Activated gamma-delta T cell treated with Interleukin-2 at 50 U/mL for 16 hours (primary cell): ENCODE measurements at places on chromosomes 6 and 20.

- no peak for DNase-seq
Measured at GRCh38 chr20:33433465-33434234, 9.9 kb downstream of the SNTA1 start.

- no peak for DNase-seq
Measured at GRCh38 chr20:3603108-3603507, 60.1 kb downstream of the GFRA4 start.

GRCh38 chr6:56758120-56758519 is 115.4 kb upstream of the DST start:
- no peak for DNase-seq

DNA sequence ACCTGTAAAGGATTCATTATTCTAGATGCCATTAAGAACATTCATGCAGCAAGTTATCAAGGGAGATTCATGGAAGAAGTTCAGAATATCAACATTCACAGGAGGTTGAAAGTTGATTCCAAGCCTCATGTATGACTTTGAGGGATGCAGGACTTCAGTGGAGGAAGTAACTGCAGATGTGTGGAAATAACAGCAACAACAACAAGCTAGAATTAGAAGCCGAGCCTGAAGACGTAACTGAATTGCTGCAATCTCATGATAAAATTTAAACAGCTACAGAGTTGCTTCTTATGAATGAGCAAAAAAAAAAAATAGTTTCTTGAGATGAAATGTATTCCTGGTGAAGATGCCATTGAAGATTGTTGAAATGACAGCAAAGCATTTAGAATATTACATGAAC is 73.3 kb upstream of the NXT1 start:
- DNase-seq = no peak
